CD4-positive, alpha-beta T cell treated with Interleukin-6 at 100 ng/mL for 8 hours (primary cell): ENCODE measurements at places on chromosomes 11 and 22.
A peak's percentile ranks its signal among the peaks of the same experiment; 100 is the strongest.

- no peak for DNase-seq
Observed at GRCh38 chr11:59225017-59225416, 12.3 kb upstream of the MPEG1 start.

GRCh38 chr11:131471976-131472375, 101.6 kb downstream of the NTM start:
- DNase-seq, result no peak

GRCh38 chr11:67054346-67054835, 2.3 kb upstream of the RHOD start:
- no peak for DNase-seq

- DNase-seq, result no peak
Observed at GRCh38 chr22:27614006-27614649, 187.4 kb downstream of the MN1 start.

DNA sequence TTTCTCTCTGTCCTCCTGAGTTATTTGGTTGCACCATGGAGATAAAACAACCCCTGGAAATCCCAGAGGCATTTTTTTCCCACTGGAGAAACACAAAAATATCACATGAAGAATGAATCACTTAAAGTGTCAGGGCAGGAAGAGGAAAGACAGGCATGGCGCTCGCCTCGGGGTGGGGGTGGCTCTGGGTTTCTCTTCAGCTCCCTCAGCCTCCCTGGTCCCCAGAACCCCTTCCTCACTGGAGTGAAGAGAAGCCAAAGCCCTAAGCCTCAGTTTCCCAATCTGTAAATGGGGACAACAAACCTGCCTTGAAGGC, 938 bp downstream of the SHISAL1 start:
- DNase-seq, result no peak

DNA sequence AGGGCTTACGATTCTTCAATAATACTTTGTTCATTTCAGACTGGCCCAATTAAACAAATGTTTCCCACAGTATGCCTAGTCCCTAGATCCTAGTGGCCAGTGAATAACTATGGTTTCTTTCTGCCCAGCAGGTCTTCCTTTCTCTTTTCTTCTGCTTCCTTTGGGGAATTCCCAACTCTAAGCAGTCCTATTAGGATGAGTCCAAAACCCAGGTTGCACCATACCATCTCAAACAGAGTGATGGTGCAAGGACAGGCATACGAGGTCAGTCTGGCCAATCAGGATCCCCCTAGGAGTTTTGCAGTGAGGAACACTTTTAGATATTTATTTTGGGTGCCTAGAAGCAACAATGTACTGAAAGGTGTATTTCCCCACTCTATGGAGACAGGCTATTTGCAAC, 41.4 kb upstream of the CCDC34 start:
- DNase-seq, result no peak

GRCh38 chr11:76156971-76157427, 49.3 kb downstream of the WNT11 start:
- DNase-seq, result no peak

GRCh38 chr11:43556612-43557375, 123.7 kb upstream of the HSD17B12 start:
- DNase-seq, result no peak

DNA sequence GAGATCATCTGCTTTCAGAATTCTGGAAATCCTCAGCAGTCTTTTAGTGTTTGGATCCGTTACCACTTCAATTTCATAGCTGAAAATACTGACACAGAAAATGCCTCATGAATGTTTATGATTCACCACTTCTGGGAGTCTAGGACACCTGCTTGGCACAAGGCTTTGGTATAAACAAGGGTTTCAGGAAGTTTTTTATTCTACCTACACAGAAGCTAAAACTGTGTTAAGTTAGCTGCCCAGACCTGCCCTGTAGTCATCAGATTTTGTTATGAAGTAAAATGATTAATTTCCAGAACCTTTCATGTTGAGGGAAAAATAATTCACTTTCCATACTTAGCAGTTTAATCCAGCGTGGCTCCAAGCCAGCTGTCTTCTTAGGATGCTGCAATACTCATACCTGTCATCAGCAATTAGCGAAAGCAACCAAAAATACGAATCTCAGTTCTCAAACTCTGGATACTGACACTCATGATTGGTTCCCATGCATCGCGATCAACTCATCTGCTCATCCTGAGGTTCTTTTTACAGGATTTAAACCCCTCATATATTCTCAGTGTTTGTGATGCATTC, 458.5 kb upstream of the CCDC90B start:
- DNase-seq, result no peak

DNA sequence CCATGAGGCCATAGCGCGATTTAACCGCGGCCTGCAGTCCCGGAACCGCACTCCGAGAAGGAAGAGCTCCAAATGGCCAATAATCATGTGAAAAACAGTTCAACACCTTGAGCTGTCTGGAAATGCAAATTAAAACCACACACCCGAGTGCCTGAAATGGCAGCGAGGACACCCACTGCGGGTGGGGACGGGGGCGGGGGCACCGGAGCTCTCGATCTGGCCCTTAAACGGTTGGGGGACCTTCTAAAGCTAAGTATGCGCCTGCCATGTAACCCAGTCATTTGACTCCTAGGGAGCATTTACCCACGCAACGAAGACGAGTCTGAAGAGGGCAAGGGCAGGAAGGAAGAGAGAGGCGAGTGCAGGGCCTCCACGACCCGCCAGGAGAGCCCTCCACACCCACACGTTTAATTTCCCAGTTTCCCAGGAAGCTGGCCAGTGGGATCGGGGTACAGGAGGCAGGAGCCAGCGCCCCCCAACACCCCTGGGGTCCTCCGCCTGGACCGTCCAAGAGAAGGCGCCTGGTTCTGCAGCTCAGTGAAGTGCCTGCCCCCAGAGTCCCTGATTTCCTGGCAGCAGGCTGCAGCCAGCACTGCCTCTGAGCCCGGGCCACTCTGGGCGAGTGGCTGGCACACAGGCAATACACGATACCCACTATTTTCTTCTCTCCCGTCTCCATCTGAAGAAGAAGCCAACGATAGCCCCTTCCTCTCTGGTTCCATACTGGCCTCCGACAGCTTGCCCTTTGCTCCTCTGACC, 1.7 kb downstream of the TTLL8 start:
- no peak for DNase-seq

DNA sequence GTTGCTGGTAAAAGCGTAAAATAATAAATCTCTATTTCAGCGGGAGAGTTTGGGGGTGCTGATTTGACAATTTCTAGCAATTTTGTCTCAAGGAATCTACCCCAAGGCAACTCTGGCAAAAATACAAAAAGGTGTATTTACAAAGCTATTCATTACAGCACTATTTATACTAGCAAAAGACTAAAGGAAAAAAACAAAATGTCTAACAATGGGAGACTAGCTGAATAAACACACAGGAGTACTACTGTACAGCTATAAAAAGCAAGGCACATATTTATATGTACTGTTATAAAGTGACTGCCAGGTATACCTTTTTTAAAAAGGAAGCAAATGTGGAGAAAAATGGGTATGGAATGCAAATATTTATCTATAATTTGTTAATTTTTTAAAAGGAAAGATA, 32.7 kb downstream of the SLC35F2 start:
- DNase-seq, result no peak

- DNase-seq, result no peak
Observed at GRCh38 chr11:31160504-31161422, 208.8 kb downstream of the DCDC1 start.

- DNase-seq, result peak; percentile 85
Observed at GRCh38 chr11:118343981-118344515, at the start of gene CD3G. TSS of gene CD3G (plus strand) at chr11:118344344. CDS start at chr11:118344424, 80 bp downstream.

DNA sequence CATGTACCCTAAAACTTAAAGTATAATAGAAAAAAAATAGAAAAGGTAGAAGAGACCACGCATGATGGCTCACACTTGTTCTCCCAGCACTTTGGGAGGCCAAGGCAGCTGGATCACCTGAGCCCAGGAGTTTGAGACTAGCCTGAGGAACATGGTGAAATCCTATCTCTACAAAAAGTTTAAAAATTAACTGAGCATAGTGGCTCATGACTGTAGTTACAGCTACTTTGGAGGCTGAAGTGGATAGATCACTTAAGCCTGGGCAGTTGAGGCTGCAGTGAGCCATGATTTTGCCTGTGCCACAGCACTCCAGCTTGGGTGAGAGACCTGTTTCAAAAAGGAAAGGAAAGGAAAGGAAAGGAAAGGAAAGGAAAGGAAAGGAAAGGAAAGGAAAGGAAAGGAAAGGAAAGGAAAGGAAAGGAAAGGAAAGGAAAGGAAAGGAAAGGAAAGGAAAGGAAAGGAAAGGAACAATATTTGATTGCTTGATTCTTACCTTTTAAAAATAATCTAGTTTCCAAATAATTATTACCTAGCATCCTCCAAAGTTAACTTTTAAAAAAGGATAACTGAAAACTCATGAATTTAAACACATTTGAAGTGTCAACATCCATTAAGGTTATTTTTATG, 99.9 kb upstream of the PAX6 start:
- no peak for DNase-seq

DNA sequence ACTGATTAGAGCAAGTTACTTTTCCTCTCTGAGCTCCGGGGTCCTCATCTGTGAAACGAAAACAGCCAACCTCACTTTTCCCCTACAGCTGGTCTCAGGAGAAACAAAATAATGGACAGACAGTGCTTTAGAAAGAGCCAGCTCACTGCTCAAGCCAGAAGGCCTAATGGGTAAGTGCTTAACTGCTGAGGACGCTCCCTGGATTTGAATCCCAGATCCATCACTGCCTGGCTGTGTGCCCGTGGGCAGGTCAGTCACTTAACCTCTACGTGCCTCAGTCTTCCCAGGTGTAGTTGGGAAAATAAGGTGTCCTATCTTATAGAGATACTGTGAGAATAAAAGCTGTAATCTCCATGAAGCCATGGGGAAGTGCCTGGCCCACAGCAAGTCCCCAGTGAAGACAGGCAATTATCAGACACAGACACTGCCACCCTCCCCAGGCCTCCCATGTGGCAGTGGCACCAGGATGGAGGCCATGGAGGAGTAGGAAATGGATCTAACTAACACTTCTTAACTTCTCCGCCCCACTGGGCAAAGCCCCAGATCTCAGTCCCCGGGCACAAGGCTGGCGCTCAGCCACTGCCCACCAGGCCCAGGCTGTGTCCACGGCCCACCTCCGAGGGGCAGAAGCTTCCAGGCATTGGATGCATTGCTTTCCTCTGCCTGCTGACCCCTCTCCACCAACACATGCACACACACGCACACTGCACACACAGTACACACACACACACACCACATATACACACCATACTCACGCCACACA, 9.2 kb downstream of the TP53I11 start:
- no peak for DNase-seq

- no peak for DNase-seq
Observed at GRCh38 chr11:65516135-65516968, 8.5 kb upstream of the SCYL1 start.
